ENCODE measurements at places on chromosomes 11 and 22.
A peak's percentile ranks its signal among the peaks of the same experiment; 100 is the strongest.

DNA sequence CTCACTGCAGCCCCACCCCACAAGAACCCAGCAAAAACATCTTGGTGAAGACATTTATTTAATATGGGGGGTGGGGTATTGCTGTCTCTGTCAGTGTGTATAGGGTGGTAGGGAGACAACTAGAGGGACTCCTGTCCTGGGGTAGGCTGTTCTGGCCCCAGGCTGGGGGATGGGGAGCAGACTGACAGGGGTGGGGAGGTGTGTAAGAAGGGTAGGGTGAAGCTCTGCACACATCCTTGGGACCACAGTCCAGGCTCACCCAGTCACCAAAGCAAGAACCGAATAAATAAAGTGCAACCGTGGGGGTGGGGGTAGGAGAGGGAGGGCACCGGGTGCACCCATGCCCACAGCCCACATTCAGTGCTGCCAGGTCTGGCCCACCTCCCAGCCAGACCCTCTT lies 7.8 kb upstream of the HPX start:
- no peak for DNase-seq

DNA sequence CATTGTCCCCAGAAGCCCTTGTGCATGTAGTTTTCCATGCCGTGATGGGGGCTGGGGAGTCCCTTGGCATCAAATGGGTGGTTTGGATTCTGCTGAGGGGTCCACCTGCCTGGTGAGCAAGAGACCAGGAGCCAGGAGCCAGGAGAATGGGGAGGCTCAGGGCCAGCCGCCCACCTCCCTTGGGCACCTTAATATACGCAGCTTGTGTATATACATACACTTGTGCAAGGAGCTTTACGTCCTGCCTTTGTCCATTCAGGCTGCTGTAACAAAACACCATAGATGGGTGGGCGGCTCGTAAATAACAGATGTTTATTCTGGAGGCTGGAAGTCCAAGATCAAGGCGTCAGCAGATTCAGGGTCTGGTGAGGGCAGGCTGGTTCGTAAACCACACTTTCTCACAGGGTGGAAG lies 62.5 kb downstream of the SMIM38 start:
- DNase-seq = no peak

DNA sequence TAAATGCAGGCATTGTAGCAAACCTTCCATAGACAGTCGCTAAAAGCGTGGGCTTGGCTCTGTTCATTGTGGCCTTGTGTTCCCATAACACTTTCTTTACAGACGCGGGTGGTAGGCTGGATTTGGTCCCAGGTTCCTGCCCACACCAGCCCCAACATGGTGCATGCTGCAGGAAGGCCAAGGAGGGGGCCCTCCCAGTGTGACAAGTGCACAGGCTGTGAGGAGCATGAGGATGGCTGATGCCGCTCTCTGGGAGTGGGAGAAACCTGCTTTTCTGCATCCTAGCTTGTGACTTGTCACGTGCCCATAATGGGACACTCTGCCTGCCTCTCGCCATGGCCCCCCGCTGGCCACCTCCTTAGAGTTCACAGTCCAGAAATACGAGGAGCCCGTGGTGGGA lies 161.8 kb upstream of the B3GAT1 start:
- DNase-seq = no peak

DNA sequence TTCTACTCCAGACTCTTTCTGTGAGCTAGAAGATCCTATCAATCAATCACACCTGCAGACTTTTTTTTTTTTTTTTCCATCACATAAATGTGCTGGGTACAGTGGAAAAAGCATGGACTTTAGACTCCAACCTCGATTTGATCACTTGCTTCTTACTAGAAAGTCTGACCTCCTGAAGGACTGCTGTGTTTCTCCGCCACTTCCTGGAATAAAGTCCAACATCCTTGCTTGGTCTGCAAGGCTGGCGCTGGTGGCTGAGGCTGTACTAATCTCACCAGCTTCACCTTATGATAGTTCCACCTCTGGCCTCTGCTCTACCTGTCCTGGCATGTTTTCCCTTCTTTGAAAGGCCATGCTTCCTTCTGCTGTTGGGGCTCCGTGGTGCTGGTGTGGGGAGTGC lies 60.9 kb upstream of the SESN3 start:
- no peak for DNase-seq

DNA sequence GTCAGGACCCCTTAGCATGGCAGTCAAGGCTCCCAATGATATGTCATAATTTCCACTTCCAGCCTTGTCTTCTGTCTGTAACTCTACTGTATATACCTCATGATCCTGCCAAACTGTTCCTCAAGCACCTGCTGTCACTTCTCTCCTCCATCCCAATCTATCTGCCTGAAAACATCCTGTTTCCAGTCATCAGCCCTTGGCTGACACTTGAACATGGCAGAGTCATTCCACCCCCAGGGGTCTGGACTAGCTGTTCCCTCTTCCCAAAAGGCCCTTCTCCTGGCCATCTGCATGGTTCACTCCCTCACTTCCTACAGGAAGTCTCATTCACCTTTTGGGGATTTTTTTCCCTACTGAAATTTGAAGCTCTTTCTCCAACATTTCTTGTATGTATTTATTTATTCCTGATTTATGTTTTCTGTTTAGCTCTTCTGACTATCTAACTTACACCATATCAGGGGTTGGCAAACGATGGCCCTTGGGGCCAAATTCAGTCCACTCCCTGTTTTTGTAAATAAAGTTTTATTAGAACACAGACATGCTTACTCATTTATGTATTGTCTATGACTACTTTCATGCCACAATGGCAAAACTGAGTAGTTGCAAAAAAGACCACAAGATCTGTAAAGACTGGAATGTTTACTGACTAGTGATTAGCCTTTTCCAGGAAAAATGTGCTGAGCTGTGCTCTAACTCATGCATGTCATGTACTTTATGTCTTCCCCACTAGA lies 278.4 kb downstream of the KIRREL3 start:
- no peak for DNase-seq

DNA sequence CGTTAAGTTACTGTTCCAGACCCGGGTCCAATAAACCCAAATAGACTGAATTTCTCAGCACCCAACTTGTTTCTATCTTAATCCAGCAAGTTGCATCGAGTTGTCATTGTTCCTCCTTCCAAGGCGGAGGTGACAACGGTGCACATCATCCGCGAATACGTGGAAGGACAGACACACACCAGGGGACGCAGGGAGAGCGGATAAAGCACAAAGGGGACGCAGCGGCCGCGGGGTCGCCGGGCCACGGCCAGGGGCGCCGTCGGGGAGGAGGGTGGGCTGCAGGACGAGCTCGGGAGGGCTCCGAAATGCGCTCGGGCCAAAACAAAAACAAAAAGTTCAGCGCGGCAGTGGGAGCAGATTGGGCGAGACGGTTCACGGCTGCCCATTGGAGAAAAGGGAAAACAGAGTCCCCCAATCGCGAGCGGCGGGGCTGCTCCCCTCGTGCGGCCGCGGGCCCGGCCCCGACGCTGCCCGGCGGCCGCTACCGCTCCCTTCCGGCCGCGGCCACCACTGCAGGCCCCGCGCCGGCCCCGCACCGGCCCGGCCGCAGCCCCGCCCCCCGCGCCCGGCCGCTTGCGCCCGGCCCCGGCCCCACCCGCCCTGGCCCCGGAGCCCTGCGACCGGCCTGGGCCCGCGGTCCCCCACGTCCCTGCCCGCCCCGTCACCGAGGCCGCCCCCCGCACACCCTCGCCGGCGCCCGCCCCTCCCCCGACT lies 518 bp downstream of the KMT5B start:
- DNase-seq = peak; percentile 60

- DNase-seq = no peak
These were observed 52.0 kb upstream of the TSPAN18 start for GRCh38 chr11:44674809-44675208.

DNA sequence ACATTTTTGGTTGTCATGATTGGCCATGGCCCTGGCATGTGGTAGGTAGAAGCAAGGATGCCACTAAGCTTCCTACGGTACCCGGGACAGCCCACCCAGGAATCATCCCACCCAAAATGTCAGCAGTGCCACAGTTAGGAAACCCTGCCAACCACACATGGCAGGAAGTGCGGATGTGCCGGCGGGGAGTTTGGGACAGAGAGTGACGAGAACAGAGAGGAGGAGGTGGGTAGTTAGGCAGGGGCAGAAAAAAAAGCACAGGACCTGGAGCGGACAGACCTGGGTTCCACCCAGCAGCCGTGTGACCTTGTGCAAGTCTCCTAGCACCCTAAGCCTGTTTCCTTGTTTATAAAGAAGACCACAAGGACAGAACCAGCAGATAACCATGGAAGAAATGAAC lies 3.3 kb downstream of the SPI1 start:
- DNase-seq = no peak

GRCh38 chr22:32920734-32921133 lies 119.2 kb downstream of the TIMP3 start:
- DNase-seq = no peak

GRCh38 chr22:26023104-26023775 lies 146.0 kb upstream of the SEZ6L start:
- no peak for DNase-seq

DNA sequence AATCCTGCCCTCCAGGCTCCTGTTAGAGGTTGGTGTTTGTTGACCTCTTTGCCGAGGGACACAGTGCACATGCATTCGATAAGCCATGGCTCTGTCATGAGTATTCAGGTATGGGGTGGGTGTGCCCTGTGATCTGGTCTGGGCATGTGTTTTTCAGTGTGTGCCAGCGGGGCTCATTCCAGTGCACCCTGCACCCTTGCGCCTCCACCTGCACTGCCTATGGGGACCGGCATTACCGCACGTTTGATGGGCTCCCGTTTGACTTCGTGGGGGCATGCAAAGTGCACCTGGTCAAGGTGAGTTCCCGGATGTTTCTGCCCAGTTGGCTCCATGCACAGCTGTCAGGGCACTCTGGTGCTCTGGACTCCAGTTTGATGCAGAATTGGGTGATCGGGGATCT lies 44.2 kb downstream of the OTOG start:
- no peak for DNase-seq

DNA sequence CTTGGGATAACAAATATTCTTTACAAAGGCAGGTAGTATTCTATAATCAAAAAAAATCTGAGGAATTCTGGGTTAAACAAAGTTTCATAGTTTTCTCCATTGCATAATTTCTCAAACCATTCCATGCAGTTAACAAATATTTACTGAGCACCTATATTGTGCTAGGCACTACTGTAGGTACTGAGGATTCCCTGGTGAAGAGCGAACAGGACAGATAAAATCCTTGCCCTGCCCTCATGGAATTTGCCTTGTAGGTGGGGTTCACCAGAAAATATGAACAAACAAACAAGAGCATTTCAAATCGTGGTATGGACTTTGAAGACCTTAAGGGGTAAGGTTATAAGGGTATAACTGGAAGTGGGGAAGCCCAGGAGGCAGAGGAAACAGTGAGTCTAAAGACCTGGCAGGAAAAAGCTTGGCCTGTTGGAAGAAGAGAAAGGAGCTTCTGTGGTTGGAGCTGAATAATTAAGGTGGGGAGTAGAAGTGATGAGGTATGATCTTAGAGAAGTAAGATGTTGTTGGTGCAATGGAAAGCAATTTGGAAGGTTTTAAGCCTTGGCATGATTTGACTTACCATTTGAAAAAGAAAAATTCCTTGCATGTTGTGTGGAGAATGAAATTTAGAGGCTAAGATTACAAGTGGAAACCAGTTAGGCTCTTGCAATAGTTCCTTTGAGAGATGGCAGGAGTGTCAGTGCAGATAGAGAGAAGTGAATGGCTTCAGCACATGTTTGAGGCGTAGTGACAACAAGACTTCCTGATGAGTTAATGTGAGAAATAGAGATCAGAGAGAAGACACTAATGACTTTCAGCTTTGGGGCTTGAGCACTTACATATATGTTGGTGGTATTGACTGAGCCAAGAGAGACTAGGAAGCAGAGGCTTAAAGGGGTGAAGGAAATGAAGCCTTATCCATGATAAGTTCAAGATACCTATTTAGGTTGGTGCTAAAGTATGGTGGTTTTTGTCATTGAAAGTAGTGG lies 55.7 kb upstream of the PICALM start:
- DNase-seq = no peak

- DNase-seq = no peak
These were observed 771.1 kb upstream of the LUZP2 start for GRCh38 chr11:23725752-23726151.

DNA sequence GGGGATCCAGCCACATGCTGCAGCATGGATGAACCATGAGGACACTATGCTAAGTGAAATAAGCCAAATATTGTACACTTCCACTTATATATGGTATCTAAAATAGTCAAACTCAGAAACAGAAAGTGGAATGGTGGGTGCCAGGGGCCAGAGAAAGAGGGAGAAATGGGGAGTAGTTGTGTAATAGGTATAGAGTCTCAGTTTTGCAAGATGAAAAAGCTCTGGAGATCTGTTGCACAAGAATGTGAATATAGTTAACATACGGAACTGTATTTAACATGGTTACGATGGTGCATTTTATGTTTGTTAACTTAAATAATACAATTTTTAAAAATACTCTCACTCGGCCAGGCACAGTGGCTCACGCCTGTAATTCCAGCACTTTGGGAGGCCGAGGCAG lies 21.2 kb downstream of the GDPD5 start:
- no peak for DNase-seq

DNA sequence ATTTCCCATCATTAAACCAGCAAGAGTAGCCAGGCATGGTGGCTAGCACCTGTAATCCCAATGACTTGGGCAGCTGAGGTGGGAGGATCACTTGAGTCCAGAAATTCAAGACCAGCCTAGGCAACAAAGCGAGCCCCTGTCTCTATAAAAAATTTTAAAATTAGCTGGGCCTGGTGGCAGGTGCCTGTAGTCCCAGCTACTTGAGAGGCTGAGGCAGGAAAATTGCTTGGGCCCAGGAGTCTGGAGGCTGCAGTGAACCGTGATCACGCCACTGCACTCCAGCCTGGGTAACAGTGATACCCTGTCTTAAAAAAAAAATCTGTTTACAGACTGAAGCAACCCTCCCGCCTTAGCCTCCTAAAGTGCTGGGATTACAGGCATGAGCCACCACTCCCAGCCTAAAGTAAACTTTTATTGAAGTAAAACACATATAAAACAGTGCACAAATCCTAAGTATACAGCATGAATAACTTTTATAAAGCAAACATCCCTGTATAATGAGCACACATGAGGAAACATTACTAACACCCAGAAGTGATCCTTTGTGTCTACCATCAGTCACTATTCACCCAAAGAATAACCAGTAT lies 12.6 kb downstream of the UCP3 start:
- no peak for DNase-seq

DNA sequence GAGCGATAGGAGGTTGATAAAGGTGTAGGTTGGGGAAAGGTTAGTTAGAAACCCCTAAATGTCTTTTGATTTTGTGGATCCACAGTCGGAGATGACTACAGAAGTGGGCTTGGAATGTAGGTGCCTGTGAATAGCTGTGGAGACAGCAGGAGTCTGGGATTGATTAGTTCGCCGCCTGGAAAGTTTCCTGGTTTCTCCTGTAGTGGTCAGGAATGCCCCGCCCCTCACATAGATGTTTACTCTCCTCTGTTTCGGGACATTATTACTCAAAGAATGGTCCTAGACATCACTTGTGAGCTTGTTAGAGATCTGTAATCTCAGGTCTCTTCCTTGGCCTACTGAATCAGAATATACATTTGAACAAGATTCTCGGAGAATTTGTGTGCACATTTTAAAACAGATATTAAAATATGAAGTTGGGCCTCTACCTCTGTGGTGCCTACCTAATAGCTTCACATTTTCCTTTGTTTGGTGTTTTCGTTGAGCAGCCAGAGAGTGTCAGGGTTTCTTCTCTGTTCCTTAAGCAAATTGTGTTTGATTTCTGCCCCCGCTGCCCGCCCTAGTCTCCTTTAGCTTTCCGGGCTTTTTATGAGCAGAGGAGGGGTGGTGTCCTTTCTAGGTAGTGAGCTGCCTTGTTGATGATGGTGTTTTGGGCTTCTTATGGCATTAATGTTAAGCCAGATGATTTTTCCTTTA lies 89.4 kb downstream of the PPP6R3 start:
- no peak for DNase-seq
